Stimulated activated CD8-positive, alpha-beta memory T cell treated with anti-CD3 and anti-CD28 coated beads, Interleukin-4, amount 100 ng/mL, for 1 hour (primary cell): ENCODE measurements at places on chromosomes 2 and 18.

- no peak for DNase-seq
These were observed 289.4 kb upstream of the CXCR4 start for GRCh38 chr2:136407117-136407951.

- DNase-seq: no peak
These were observed 79.7 kb upstream of the CYTIP start for GRCh38 chr2:157523270-157524247.

GRCh38 chr2:156394033-156394741 is 42.0 kb upstream of the GPD2 start:
- DNase-seq: no peak

DNA sequence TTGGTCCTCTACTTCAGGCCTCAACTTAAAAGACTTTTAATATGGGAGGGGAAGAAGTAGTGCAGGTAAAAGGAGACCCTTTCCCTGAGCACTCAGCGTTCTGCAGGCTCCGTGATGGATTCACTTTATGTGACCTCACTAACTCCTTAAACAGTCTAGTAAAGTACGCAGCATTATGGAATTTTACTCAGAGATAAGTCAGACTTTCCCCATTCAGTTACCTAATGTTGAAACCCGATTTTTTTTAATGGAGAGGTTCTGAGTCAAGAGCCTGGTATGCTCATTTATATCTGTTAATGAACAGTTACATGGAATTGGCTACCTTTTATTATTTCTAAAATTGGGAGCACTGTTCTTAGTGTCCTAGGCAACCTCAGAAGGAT is 34.1 kb downstream of the RASGRP3 start:
- no peak for DNase-seq

DNA sequence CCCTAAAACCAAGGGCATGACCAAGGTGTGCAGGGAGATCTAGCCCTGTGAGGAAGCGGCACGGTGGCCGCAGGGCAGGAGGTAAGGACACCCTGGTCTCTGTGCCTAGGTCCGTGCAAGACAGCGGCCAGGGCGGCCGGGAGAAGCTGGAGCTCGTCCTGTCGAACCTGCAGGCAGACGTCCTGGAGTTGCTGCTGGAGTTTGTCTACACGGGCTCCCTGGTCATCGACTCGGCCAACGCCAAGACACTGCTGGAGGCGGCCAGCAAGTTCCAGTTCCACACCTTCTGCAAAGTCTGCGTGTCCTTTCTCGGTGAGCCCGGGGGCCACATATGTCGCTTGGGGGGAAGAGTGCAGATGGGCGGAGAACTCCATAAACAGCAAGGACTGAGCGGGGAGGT is 235.4 kb downstream of the ATAD2B start:
- no peak for DNase-seq

GRCh38 chr18:9147440-9148202 is 11.0 kb downstream of the ANKRD12 start:
- no peak for DNase-seq

DNA sequence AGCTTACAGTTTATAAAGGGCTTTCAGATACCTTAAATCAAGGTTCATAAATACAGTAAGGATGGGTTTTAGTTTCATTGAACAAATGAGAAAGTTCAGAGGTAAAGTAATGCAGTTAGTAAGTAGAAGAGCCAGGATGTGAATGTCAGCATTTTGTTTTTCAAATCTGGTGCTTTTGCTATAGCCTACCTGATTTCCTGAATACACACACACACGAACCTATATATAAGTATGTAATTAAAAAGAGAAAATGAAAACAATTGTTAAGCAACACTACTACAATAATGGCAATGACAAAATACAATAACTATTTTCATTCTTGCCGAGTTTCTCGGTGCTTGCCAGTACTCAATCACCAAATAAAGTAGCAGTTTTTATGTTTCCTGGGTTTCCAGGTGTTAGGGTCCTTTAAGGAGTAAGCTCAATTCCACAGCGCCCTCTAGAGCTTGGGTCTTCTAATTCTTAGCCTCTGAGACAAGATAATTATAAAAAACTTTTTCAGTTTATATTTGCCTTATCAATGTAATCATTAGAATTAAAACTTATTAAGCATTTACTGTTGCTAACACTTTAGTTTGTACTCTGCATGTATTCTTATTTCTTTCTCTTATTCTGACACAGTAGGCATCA is 512.9 kb upstream of the ACVR2A start:
- DNase-seq: peak; percentile 9

GRCh38 chr2:37753758-37754157 is 82.3 kb upstream of the CDC42EP3 start:
- DNase-seq: no peak

DNA sequence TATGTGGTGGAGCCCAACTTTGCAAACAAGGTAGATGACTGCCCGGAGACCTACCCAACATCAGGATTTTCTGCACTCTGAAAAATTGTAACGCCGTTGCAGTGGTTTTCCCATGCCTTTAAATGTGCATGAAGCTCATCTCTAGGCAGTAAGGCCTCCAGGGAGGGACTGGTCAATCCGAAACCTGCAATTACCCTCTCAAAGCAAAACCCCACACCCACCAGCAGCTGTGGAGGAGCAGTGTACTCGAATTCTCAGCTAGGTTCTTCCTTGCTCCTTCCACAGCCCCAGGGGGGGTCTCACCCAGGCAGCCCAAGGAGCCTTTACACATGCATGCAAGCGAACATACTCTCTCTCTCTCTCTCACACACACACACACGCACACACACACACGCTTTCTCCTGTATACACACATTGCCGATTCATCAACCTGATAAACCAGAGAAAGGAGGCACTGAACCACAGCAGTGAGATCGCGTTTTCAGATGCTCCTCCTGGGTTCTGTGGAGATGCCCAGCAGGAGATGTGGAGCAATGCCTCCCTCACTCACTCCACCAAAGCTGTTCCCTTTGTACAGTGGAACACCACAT is 109.2 kb downstream of the VIT start:
- DNase-seq: no peak

DNA sequence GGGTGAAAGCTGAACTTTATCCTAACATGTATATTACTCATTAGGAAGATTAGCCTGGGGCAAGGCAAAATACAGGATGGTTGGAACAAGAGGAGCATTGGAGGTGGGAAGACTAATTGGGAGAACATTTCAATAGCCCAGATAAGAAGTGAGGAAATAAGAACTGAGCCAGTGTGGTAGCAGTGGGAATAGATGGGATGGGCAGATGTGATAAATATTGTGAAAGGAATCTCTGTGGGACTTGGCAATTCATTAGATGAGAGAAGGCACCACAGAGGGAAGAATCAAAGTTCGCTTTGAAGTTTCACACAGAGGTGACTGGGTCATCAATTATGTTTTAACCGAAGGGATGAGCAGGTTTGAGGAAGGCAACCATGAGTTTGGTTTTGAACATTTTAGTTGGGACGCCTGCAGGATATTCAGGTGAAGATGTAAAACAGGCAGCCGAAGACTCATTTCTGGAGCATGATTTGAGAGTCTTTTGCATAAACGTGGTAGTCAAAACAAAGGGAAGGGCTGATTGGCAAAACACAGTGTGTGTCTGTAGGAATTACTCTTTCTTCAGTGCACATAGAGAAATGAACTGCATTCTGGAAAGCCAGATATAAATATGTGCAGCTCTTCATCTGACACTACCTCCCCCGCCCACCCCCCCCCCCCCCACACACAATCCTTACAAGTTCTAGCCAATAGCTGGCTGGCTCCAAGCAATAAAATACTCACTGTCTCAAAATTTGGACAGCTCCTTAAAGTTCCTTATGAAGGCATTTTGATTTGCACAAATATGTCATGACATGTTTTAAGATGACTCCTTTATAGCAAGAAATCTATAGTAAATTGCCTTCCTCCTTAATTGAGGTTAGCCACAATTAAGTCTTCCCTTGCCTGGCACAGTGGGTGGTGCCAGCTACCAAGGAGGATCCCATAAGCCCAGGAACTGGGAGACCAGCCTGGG is 1.9 kb upstream of the SLC1A4 start:
- DNase-seq: no peak

DNA sequence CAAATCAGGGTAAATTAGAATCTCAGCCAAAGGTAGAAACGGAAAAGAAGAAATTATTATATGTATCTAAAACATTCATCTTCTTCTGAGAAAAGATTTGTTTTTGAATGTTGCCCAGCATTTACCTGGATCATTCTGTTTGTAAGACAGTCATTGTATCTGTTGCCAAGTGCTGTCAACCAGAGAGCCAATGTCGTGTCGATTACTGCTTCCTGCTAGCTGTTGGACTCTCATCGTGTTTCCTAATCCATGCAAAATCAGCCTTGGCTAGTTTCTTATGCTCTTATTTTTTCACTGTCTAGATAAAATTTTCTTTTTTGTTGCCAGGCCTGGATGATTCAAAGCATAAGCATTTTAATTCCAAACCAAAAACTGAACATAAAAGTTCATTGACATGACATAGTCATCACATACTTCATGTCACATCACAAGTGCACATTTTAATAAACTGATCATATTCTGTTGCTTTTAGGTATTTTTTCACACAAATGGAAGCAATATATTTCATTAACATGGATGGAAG is 202.3 kb downstream of the KCNH7 start:
- DNase-seq: no peak

GRCh38 chr2:174667250-174667860 is 69.8 kb upstream of the WIPF1 start:
- no peak for DNase-seq

GRCh38 chr2:209141142-209141541 is 282.7 kb upstream of the MAP2 start:
- no peak for DNase-seq

GRCh38 chr2:12560618-12561017 is 156.1 kb upstream of the TRIB2 start:
- DNase-seq: no peak

- DNase-seq: peak; percentile 6
These were observed 106.3 kb downstream of the GYPC start for GRCh38 chr2:126761981-126762878.

- no peak for DNase-seq
These were observed 100.6 kb downstream of the DYM start for GRCh38 chr18:49359732-49360444.

DNA sequence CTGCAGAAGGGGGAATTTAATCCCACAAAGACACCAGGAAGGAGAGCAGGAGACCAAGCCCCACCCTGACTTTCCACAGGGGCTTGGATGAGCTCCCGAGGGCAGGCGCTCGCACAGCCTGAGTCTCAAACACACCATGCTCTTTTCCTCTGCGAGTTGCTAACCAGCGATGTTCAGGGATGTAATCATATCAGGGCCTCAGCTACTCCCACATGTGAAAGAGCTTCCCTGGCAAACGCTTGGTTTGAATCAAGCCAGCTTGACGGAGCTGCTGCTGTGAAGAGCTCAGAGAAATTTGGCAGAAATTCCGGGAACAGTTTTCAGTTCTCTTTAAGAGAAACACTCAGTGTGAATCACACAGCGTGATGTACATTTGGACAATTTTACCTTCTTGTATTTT is 385.8 kb downstream of the GALR1 start:
- DNase-seq: no peak

DNA sequence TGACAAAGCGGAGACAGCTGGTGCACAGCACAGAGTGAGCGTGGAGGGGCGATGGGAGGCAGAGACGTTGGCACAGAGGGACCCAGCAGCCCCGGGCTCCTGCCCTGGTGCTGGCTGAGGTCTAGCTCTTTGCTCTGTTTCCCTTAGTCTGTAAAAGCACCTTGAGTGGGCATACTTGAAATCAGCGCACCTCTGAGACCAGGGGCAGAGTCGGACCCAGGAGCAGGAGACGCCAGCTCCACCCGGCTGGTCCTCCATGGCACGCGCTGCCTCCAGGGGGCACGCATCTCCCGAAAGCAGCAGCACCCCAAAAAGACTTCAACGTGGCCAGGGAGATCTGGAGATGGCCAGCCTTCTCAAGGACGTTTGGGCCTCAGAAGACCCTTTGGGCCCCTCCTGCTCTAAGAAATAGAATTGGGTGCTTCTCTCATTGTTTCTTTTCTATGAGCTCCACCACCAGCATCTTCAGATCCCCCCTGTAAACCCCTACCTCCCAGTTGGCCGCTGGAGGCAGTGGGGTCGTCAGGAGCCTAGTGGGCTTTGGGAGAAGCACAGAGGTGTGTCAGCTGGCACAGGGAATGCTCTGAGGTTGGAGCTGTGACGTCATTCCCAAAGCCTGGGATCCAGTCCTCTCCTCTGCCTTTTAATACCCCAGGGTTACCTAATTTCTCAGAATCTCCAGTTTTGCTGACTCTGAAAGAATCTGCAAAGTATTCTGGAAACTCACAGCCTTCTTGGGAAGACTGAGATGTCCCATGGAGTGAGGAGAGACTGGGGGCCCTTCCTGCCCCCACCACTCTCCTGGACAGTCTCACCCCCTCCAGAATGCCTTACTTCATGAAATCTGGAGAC is 58.9 kb downstream of the CIB4 start:
- no peak for DNase-seq

DNA sequence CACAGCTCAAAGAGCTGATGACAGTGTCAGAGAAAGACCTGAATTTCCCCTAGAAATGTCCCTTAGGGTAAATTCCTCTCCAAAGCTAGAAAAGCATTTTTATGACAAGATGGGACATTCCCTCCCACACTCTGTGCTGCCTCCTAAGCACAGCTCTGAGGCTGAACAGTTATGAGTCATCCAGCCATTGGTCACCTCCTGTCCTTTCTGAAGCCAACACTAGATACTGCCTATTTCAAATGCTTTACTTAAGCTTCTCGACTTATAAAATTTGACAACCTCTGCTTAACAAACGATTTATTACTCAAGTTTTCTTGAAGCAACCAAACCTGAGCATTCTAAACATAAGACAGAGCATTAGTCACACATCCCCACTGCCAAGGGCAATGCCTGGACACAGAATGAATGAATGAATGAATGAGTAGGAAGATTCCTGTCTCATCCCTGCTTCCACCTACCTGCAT is 35.4 kb downstream of the B4GALT6 start:
- DNase-seq: no peak

DNA sequence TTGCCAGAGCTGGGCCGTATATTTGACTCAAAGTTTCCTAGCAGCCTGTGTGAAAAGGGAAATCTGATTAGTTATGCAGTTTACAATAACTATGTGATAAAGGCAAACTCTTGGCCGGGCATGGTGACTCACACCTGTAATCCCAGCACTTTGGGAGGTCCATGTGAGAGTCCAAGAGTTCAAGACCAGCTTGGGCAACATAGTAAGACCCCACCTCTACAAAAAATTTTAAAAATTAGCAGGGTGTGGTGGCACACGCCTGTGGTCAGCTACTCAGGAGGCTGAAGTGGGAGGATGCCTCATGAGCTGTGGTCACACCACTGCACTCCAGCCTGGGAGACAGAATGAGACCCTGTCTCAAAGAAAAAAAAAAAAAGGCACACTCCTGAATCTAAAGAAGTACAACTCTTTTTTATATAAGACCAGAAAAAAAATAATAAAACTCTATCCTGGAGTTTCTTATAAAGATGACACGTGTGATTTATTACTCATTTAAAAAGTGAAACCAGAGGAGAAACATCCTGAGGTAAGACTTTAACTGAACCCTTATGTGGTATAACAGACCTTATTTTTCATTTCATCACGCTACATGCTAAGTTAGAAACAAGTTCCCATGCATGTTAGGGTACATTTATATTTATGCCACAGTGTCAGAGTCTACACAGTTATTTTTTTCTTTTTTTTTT is 32.6 kb upstream of the KCMF1 start:
- no peak for DNase-seq

- DNase-seq: no peak
These were observed 30.2 kb upstream of the GRP start for GRCh38 chr18:59189746-59190145.
